CD4-positive, alpha-beta T cell treated with Interleukin-1 beta for 1 hour (primary cell): ENCODE measurements at places on chromosomes 6 and 20.
A peak's percentile ranks its signal among the peaks of the same experiment; 100 is the strongest.

DNA sequence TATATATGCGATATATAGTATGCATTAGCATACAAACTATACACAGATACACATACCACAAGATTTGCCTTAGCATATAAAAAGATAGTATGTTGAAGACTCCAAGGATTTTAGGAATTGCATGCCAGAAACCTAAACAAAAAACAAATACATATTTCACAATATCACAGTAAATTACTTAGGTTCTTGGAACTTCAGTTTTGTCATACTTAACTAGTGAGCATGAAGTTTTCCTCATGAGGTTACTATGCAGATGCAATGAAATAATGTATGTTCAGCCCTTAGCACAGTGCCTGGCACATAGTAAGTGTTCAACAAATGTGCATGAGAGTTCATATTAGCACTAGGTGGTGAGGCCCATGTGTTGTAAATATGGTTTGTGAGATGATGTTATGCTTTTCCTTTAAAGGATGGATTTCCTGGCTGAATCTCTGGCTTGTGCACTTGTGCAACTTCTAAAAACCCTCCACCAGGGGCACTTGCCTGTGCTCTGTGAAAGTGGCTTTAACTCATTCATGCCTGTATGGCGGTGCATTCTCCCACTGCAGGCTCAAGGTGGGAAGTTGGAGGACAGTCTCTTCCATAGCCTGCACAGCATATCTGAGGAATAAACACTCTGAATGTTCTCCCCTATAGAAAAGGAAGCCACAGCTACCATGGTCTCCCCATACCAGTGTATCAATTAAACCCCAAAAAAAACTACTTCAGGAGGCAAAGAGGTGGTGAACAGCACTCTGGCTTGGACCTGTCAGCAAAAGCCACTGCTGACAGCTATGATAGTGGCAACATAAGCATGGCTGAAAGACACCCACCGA, 624.1 kb upstream of the CDH4 start:
- DNase-seq = no peak

- DNase-seq = no peak
Observed at GRCh38 chr20:41064377-41064776, 35.8 kb downstream of the TOP1 start.

DNA sequence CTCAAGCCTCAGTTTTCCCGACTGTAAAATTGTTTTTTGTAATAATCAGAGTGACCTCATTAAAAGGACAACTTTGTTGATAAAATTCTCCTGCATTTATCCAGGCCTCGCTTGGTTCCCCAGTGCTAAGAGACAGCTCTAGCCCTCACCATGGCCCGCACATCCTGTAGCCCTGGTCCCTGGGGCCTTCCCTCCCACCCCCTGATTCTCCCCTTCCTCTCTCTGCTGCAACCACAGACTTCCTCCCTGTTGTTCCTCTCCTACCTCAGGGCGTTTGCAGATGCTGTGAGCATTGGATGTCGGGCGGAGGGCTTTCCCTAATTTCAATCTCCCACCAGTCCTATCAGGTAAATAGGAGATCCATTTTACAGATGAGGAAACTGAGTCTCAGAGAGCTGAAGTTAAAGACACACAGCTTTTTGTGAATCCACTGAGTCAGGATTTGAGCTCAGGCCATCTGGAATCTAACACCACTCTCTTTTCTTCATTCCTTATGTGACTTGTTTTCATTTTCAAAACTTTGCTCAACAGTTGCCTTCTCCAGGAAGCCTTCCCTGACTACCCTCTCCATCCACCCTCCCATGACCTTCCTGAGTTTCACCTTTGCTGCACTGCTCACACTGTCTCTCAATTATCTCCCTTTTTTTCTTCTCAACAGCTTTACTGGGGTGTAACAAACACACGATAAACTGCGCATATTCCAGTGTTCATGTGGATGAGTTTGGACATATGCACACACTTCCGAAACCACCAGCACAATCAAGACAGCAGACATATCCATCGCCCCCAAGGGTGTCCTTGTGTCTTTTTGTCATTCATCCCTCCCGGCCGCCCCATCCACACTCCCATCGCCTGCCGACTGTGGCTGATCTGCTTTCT, 107.1 kb downstream of the CEBPB start:
- peak; percentile 25 for DNase-seq

GRCh38 chr20:17896771-17897369, 71.7 kb downstream of the SNX5 start:
- DNase-seq = no peak

DNA sequence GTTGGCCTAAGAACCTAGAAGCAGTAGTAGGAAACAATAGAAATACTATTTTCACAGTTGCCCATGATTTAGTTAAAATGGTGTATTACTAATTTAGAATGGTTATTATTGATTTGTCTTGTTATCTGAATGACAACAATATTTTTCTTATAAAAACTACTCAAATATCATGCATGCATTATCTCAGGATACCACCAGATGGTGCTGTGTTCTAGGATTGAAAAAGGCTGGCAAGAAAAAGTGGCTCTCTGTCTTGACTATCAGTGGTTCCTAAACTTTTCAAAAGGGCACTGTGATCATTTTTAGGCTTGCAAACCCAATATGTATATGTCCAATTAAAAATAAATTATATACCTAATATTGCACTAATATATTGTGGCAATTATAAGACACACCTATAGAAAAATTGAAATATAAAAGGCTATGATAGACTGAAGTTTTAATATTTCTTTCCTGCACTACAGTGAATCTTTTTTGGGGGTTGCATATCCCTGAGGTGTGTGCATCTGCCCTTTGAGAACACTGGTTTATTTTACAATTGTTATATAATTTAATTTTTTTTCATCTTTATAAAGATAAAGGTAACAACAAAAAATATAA, 131.7 kb upstream of the MLIP start:
- peak; percentile 21 for DNase-seq

- no peak for DNase-seq
Observed at GRCh38 chr6:150813993-150814359, 51.5 kb upstream of the MTHFD1L start.

- no peak for DNase-seq
Observed at GRCh38 chr6:145116591-145117178, 618.6 kb downstream of the EPM2A start.

DNA sequence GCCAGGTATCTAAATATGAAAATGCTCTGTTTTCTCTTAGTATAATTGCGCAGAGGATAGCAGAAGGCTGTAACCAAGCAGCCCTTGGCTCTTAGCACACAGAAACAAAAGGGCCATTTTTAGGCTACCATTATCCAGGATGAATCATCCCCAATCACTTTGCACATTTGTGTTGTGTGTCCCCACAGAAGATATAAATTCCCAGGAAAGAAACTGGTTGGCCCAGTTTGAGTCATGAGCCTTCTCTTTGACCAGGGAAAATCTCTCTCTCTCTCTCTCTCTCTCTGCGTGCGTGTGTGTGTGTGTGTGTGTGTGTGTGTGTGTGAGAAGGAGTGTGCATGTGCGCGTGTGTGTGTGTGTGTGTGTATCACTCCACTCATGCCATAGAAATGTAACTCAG, 178.5 kb downstream of the FRK start:
- DNase-seq = no peak

DNA sequence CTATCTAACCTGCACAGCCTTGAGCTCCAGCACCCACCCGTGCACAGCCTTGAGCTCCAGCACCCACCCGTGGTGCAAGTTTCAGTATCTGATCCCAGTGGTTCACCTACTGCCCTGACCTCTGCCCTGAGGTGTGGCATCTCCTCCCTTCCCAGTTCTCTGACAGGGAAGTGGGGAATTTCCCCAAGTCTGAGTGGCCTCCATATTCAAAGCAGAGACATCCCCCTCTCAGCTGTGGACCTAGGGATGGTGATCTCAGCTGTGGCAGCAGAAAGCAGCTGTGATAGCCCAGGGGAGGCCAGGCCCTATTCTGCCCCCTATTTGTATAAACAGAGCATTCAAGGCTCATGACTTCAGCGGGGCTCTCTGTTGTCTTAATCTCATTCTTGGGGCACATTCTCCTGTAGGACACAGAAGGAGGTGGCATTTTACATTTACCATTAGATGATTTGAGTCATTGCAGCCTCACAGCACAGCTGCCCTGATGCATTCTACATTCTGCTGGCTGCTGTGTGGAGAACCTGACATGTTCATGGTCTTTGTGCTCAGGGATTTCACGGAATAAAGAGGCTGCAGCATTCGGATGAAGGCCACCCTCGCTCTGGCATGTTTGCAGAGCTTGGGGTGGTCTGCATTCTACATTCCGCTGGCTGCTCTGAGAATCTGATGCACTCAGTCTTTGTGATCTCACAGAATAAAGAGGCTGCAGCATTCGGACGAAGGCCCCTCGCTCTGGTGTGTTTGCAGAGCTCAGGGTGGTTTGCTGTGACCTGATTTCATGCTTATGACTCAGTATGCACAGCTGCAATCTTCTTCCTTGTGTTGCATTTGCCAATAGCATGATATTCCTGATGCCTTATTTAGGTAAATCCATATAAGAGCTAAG, 16.9 kb downstream of the GPR31 start:
- DNase-seq = no peak

DNA sequence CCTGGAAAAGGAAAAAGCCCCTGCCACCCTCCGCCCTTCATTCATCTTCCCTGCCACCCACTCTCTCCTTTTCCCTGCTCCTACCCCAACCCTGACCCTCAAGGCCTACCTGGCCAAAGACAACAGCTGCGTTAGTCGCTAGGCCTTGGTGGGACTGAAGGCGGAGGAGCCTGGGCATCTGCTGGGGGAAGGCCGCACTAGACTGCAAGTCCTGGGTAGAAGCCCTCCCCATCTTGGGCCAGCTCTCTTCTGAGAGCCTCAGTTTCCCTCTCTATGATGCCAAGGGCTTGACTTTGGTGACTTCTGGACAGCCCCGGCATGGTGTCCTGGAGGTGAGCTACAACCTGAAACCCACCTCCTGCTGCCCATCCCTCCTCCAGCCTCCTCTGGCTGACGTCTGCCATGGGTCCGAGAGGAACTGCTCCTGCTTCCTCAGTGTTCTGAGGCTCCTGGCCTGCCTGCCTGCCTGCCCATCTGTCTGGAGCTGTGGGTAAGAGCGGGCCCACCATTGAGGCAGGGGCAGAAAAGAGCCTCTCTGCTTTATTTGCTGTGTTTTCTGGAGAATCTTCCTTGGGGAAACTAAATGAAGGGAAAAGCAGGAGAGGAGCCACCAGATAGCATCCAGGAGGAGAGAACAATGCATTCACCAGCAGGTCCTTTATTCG, 7.5 kb upstream of the FOXC1 start:
- DNase-seq = no peak

- no peak for DNase-seq
Observed at GRCh38 chr20:46575937-46576461, 25.5 kb upstream of the OCSTAMP start.

- DNase-seq = no peak
Observed at GRCh38 chr20:31663524-31663837, 25.8 kb downstream of the COX4I2 start.

DNA sequence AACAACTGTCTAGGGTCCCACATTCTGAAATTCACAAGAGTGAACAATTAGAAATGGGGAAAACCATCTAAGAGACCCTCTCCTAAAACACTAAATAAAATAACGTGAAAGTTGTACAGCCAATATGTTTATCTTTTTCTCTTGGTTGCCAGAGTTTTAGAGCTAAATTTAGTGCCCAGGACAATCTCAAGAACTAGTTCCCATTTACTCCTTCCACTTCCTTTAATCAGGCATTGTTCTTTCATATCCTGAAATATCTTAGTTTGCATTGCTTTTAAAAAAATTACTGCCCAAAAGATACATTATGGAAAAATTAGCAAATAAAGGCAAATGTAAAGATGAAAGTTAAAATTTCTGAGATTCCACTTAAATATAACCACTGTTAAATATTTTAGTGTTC, 33.1 kb upstream of the UBR2 start:
- no peak for DNase-seq

DNA sequence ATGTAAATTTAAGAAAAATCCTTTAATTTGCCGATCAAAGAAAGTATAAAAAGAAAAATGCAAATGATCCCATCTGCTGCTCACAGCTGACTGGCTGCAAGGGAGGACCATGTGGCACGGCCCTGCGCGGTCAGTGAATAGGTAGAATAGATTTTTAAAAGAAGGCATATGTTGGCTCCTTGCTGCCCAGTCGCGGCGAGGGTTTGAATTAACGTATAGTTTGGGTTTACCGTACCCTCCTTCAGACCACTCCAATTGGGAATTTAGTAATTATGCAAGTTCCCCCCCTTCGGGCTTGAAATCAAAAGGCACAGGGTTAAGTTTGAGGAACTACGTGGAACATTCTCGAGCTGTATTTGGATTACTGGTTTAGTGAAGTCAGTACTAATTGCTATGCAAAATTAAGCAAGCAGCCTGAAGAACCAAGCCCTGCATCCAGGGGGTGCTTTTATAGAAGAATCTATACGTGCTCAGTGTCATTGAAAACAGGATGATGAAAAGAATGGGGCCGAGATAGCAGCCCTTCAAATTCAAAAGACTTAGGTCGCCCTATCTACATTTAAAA, 1.1 kb upstream of the BEND3 start:
- DNase-seq = peak; percentile 3

GRCh38 chr20:58039274-58040092, 189.0 kb downstream of the ANKRD60 start:
- DNase-seq = no peak

GRCh38 chr20:15807271-15807670, 766.0 kb downstream of the KIF16B start:
- no peak for DNase-seq

DNA sequence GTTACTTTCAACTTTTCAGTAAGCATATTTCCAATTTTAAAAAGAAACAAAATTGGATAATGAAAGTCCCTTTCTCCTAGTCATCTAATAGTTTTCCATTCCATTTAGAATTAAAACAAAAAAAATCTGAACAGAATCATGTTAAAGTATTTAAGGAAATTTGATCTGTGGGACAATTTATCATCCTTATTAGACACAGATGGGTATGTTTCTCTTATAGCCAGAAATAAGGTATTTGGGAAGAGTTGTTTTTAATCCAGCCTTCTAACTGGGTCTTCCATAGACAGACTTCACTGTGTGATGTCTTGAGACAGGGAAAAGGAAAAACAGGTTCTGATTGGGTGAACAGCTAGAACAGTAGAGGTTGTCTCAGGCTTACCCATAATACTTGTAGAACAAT, 39.5 kb upstream of the STXBP5 start:
- DNase-seq = no peak

GRCh38 chr6:89284081-89284480, 31.0 kb downstream of the GABRR2 start:
- no peak for DNase-seq

DNA sequence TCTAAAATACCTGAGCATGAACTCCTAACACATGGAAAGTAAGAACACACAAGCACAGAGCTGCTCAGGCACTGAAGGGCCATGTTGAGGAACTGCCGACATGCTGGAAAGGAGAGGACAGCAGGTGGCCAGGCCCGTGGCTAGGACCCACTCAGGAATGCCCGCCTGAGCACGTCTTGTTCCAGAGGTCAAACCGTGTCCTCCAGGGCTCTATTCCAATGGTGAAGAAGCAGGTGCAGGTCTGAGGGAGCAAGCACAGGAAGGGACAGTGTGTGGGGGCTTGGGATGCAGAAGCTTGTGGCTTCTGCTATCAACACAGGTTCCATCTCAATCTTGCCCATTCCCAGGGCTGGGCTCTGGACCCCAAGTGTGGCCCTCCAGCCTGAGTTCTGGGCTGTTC, 20.7 kb downstream of the CST9L start:
- no peak for DNase-seq
